A673 (cell line): ENCODE measurements at places on chromosomes 2 and 18.
A peak's percentile ranks its signal among the peaks of the same experiment; 100 is the strongest.

DNA sequence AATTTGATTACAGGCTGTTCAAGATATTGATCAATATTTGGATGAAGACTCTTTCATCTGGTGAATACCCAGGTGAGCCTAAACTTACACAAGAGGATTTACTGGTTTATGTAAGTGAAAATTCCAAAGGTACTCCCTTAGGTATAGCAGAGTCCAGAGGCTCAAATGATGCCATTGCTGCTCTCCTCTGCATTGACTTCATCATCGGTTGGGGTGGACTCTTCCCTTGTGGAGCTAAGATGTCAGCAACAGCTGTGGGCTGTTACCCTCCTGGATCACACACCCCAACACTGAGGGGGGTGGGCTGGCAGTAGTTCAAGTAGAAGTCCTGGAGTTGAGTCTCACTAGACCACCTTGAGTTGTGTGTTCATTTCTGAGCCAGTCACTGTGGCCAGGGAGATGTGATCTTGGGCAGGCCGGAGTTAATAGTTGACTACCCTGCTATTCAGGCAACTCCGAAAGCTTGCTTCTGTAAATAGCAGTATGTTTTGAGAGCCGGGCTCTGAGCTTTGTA lies 236.9 kb downstream of the PTPRM start:
- DNase-seq, result no peak

GRCh38 chr2:18903750-18904149 lies 314.4 kb upstream of the NT5C1B start:
- DNase-seq, result no peak

GRCh38 chr2:233082222-233082930 lies 22.2 kb downstream of the INPP5D start:
- DNase-seq, result no peak

DNA sequence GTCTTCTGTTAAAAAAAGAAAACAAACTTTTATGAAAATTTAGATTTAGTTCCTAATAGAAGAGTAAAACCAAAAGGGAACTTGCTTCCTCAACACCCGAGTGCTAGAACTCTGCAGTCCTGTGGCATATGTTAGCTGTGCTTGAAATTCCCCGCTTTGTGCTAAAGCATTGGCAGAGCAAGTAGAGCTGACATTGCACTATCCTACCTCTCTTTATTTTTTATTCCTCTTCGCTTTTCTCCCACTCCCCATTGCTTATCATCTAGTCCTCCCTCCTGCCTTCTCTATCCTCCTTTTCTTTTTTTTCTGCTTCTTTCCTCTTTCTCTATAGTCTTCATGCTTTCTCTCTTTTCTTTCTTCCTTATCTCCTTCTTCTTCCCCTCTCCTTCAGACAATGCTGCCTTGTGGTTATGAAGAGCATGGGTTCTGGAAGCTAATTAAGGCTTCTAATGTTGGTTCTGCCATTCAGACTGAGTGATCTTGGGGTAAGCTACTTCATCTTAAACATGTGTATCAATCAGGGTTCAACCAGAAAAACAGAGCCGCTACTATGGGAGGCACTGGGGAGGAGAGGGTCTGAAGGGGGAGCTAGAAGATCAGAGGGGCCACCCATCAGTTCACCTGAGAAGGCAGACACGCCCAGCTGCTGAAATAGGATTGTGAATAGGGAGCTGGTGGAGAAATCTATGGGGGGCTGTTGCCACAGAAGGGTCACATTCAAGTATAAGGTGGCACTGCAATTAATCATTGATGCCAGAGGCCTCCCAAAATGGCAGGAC lies 31.4 kb upstream of the PELI1 start:
- DNase-seq, result no peak

DNA sequence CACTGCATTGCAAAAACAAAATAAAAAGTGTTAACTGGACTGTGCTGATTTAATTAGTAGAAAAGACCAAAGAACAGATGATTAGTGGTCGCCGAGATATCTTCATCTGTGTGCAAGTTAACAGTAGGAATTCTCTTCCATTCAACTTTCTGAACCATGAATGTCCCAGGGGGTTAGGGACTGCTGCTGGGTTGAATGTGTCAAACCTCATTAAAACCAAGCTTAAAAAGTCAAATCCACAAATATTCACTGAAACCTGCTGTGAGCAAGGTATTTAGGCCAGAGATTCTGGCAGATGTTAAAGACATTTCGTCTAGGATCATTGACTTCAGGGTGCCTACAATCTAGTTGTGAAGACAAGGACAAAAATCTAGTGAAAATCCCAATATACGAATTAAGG lies 58.7 kb downstream of the STPG4 start:
- peak; percentile 29 for DNase-seq

- DNase-seq, result no peak
Measured at GRCh38 chr2:69693059-69693774, 48.7 kb upstream of the ANXA4 start.

DNA sequence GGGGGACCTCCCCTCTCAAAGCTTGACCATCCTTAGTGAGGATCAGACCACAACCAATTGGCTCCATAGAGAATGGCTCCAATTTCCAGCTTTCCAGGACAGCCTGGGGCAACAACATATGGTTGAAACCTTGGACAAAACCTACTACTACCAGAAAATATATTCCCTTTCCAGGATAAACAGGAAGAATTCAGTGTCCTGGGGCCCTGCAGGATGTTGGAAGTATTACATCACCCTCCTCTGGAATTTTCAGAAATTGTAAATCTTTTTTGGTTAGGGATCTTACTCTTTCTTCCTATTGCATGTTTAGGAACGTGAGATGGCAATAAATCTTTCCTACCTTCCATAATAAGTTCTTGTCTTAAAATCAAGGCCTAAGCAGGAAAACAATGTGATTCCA lies 158.9 kb upstream of the MEIS1 start:
- peak; percentile 15 for DNase-seq

- DNase-seq, result peak; percentile 17
Measured at GRCh38 chr2:217099561-217099960, 239.7 kb upstream of the TNP1 start.

DNA sequence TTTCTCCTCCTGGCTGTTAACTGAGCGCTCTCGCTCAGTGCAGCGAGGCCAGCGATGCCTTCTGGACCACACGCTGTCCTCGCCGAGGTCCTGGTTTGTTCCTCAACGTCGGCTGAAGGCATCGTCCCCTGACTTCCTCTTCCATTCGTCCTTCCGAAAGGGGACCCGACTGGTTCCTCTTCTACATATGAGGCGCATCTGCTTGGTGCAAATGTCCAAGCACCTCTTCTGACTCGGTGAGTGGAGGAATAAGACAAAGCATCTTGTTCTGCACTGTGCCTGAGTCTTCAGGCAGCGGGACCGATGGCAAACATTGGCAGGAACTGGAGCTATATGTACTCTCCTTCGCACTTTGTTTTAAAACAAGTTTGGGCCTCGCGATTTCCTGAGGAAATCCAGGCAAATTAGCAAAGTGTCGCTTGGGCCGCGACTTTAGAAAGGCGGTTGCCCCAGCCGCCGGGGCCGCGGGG lies 621 bp upstream of the KCNS3 start:
- DNase-seq, result no peak

DNA sequence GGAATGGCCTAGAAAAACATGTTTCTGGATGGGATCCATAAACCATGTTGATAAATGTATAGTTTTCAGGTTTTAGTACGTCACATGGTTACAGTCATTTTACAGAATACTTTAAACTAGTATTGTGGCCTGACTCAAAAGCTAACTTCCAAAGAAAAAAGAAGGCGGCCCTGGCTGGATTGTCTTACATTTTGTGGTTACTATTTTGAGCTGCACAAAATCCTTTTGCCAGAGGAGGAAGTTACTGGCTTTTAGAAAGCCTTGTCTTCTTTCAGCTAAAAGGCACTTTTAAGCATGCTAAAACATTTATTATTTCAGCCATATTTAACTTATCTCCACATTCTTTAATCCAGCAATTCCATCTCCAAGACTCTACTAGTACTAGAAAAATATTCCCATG lies 227.9 kb downstream of the CDH2 start:
- no peak for DNase-seq

DNA sequence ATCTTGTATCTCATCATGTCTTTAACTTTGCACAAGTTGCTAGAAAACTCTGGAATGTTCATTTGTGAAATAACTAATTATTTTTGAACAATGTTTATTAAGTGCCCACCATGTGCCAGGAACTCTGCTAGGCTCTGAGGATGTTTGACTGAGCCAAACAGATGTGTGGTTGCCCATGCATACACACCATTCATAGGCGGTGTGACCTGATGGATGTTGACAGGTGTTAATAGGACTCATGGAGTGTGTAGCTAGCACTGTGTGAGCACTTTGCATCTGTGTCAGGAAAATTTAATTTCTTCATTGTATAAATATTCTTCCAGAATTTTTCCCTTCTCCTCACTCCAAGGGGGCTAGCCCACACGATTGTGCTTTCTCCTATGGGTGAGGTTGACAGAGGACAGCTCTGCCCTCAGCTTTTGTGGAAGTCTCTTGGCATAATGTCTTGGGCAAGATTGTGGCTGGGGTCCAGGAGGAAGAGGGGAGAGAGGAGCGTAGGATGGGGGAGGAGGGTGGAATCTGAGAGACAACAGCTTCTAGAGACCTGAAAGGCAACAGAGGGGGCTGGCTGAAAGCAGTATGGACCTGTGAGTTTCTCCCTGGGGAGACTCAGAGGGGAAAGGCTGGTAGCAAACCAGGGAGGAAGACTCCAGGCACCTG lies 214.6 kb upstream of the CXCR4 start:
- DNase-seq, result no peak

GRCh38 chr2:100924520-100925451 lies 77.3 kb upstream of the RPL31 start:
- no peak for DNase-seq

GRCh38 chr2:68516051-68516955 lies 48.9 kb downstream of the APLF start:
- DNase-seq, result no peak

DNA sequence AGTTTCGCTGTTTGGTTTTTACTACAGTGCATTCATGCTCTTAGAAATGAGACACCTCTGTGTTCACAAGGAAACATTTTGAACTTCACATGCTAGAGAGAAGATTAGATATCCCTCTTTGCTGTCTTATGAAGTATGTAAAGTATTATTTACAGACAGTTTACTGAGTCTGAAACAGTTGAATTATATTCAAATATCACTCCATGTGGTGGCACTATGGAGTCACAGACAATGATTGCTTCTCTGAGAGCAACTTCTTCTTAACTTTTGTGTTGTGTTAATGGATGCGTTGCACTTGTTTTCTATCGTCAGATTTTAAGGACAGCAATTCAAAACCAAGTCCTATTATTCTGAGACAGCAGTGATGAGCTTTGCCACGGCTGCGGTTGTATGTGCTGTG lies 823.6 kb downstream of the GALR1 start:
- DNase-seq, result no peak

DNA sequence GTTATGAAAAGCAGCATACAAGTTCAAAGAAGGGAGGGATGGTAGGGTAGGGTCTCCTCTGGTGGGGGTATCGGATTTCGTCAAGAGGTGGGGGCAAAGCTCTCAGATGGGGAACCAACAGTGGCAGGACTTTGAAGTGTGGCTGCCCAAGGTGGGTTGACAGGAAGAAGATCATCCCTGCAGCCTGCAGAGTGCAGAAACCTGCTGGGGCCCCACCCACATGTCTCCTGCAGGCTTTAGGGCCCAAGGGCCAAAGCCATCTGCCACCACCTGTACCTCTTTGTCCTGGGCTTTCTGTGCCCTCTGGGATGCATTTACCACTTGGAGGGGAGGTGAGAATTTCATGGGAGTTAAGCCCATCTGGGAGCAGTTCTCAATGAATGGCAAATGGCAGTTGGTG lies 42.7 kb downstream of the KCNF1 start:
- DNase-seq, result no peak

- no peak for DNase-seq
Measured at GRCh38 chr2:109365131-109365530, 236.1 kb downstream of the SH3RF3 start.

- no peak for DNase-seq
Measured at GRCh38 chr2:25103287-25103871, 61.5 kb downstream of the EFR3B start.

GRCh38 chr2:218744615-218745014 lies 34.0 kb downstream of the TTLL4 start:
- DNase-seq, result no peak

- peak; percentile 71 for DNase-seq
Measured at GRCh38 chr18:55861266-55861665, 273.3 kb upstream of the TCF4 start.

DNA sequence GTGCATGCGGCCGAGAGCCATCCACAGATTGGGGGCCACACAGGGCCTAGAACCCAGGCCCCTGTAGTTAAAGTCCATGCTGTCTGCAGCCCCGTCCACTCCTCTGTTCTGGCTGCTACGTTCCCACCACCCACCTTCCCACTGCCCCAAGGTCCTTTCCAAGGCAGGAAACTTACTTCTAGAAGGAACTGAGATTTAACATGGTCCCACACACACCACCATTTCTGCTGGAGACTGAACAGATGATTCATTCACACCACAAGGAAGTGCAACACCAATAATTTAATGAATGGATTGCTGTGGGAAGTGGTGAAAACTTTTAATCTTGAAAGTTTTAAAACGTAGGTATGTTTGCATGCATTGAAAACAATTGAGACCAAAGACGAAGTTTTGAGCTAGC lies 95.2 kb downstream of the LBH start:
- no peak for DNase-seq

GRCh38 chr2:241068942-241069810 lies 32.9 kb downstream of the MTERF4 start:
- no peak for DNase-seq

DNA sequence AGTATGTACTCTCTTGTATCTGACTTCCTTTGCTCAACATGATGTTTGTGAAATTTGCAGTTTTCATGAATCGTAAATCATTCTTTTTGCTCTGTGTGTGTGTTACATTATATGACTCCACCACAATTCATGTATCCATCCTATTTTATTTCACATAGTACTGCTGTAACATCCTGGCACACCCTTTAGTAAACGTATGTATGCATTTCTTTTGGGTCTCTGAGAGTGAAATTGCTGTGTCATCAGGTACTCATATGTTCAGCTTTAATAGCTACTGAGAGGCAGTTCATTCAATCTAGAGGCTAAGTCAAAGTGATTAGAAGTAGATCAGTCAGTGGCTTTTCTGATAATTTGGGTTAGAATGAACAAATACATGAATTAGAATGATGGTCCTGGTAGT lies 118.8 kb downstream of the ESCO1 start:
- DNase-seq, result no peak

DNA sequence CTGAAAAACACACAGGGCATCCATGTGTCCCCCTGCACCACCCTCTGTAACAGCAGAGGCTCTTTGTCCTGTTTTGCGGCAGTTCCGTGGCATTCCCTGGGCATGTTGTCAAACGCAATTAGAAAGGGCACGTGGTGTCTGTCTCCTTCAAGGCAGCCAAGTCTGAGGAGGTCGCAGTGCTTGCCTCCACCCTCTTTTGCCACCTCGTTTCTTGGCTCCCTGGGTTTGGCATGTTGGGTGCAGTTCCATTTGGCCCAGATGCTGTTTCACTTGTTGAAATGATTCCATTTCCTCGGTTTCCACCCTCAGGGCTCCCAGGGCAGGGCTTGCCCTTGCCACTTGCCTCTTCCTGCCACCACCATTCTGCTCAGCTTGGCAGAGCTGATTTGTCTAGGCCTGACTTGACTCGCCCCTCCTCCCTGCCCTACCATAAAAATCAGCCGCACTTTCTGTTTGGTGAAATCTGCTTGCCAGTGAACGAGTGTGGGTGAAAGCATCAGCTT lies 12.4 kb downstream of the CCL20 start:
- no peak for DNase-seq
